Calu3 (cell line): ENCODE measurements at places on chromosomes 6 and 20.
A peak's percentile ranks its signal among the peaks of the same experiment; 100 is the strongest.

- no peak for DNase-seq
Measured at GRCh38 chr20:45962031-45962755, 9.8 kb downstream of the ZNF335 start.

DNA sequence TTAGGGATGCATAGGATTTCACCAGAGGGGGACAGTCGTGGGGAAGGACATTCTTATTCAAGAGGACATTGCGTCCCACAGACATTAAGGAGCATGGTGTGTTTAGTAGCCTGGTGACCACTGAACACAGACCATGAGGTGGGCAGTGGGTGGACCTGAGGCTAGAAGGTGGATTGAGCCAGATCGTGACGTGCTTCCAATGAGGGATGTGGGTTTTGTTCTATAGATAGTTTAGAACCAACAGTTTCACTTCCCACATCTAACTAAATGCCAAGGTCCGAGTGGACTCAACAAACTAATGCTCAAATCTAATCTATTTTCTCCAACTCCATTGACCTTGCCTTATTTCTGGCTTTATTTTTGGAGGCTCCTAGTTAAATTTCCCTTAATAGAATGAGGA lies 58.5 kb downstream of the OGFRL1 start:
- DNase-seq = no peak

DNA sequence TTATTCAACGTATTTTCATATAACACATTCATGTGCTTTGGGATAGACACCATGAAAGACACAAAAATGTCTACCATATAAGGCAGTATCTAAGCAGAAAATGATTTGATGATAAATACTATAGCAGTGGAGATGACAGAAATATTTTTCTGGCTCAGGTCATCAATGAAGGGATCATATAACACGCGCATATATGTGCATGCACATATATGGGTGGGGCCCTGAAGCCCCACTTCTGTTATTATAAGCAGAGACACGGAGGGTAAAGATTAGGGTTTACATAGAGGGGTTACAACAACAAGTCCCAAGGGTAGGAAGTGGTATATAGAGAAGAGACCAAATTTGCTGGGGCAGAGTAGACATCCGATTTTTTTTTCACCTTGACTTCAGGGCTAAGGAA lies 16.0 kb downstream of the COL9A1 start:
- no peak for DNase-seq

GRCh38 chr6:119454714-119455113 lies 105.2 kb upstream of the MAN1A1 start:
- DNase-seq = no peak

- DNase-seq = no peak
Measured at GRCh38 chr6:46772762-46773161, 20.4 kb upstream of the MEP1A start.

DNA sequence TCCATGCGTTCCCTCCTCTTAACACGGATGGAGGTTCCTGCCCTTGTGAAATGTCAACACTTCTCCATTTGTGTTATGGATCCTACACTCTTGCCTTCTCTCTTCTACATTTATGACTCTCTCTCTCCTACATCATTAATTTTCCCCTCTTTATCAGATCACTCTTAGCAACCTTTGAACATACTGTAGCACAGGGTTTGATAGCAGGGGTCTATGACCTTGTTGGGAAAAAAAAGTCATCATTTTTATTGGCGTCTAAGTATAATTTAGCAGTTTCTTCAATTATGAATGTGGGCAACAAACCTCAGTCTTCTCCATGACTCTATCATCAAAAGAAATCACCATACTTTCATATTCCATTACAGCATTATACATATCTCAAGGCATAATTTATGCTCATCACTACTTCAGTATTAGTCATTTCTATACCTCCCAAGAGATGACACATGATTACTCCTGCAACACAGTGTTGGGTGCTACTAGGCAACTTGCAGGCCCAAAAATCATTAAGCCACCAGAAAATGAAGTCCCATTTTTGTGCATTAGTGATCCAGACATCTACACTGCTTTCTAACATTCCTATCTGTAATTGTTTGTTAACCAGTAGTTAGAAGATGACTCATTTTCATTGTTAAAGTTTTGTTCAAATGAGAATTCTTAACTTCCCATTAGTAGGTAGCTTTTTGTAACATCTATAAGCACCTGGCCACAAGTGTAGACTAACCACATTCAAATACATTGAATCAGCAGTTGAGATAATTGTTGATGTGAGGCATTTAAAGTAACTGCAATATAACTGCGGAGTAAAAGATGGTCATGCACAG lies 9.5 kb downstream of the CYP39A1 start:
- no peak for DNase-seq

- DNase-seq = peak; percentile 6
Measured at GRCh38 chr20:17822039-17822438, 122.3 kb downstream of the BANF2 start.

DNA sequence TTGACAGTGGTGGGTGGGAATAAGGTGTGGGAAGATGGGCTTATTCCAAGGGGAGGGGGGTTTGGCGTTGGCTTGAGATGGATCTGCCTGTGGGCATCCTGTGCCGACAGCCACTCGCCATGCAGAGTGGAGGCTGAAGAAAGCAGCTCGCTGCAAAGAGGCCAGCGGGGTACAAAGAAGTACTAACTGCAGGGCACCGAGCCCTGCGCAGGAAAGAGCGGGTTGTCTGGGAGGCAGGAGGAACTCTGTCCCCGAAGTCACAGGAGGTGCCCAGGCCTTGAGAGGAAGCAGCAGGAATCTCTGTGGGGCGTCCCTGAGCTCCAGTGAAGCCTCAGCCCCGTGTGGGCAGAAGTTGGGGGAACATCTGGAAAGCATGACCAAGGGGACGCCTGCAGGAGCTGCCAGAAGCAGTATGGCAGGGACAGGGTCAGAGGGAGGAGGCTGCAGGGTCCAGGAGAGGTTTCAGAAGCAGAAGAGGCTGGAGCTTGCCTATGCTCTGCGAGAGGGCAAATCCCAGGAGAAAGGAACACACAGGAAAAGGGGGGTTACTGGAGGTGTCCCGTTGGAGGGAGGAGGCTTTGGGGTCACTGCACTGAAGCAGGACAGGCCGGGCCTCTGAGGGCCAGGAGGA lies 77.2 kb downstream of the THBS2 start:
- DNase-seq = no peak

- DNase-seq = no peak
Measured at GRCh38 chr20:32672982-32673851, 524 bp downstream of the C20orf203 start.

DNA sequence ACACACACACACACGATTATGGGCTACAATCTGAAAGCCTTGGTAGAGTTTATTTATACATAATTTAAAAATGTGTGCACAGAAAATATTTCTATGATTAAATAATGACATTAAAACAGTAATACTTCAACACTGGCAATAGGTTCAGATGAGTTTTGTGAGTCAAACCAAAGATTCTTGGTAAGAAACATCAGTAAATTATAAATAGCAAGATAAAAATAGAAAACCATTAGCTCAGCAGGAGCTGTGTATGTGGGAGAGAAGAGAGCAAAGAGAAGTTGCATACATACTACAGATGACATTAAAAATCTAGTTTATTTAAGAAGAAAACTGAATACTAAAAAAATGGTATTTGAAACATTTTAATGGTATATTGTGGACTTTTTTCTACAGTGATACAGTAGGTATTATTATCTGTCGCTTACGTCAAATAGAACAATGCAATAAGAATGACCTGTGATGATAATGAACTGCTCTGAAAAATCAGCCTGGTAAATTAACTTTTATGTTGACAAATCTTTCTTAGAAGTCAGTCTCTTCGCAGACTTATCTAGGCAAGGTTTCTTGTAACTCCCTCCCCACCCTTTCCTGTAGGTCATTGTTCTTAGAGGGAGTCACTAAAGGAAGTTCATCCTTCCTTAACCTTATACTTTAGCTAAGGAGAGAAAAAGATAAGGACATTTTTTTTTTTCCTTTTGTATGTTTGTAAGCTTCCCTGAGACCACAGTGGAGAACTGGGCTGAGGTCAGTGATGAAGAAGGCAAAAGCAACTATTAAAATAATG lies 149.3 kb downstream of the GJA1 start:
- no peak for DNase-seq

DNA sequence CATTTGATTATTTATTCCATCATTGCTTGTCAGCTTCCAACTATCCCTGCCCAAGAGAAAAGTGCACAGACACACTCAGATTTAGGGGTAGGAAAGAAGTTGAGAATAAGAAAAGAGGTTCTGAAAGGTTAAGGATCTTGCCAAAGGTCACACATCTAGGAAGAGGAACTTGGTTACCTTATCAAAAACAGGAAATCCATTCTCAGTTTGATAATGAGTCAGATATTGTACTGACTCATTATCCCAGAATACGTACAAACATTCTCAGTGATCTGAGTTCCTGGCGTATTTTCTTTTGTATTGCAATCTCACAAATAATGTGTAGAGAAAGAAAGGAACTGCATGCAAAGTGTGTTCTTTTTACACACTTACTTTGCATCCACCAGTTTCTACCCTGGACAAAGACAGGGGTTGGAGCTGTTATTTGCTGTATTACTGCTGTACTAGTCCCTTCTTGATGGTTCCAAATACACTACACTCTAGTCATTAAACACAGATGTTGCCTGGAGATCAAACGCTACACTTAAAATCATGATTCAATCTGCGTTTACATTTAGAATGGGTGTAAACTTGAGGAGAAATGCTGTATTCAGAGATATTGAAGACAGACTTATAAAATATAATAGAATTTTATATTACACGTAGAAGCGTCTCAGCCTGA lies 545.7 kb downstream of the PRKN start:
- no peak for DNase-seq

GRCh38 chr20:40675599-40676221 lies 13.3 kb downstream of the MAFB start:
- DNase-seq = no peak

DNA sequence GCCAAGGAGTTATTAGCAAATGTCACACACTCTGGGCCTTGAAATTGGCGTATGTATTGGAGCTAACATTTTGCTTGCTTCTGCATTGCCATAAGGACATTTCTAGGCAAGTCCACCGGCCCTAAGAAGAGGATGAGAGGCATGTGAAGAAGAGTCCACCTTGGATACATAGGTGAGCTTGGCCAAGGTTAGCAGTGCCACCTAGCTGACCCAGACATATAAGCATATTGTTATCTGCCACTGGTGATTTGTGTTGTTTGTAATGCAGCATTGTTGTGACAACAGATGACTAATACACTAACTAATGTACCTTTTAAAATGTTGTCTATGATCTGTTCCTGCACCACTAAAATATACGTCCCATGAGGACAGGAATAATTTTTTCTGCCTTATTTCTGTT lies 24.8 kb upstream of the HLA-DQA2 start:
- DNase-seq = no peak
